Cortex of kidney (tissue), 1 donor: ENCODE measurements at places on chromosomes 13 and 19.

DNA sequence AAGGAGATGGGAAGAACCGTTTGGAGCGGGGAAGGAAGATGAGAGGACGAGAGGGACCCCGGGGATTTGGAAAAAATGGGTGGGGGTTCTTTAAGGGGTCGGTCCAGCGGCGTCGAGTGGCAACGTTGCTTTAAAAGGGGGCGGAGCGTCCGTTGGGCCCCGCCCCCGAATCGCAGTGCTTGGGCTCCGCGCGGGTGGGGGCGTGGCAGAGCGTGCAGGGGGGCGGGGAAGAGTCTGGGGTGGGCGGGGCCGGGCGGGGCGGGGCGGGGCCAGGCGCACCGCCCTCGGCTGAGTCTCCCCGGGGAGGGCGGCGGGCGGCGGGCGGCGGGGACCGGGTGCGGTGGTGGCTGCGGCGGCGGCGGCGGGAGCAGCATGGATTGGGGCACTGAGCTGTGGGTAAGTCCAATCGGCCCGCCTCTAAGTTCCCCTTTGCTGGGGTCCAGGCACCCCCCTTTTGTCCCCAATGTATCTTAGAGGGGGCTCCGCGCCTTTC, at the start of gene TRIP10:
Gene TRIP10, plus strand, starts transcription at position 291 of the 493 bp plus-strand sequence. Its CDS starts 82 bp downstream, at position 373.
- DNase-seq, result no peak

- DNase-seq, result no peak
Measured at GRCh38 chr13:87975035-87975434, 303.9 kb downstream of the SLITRK5 start.

DNA sequence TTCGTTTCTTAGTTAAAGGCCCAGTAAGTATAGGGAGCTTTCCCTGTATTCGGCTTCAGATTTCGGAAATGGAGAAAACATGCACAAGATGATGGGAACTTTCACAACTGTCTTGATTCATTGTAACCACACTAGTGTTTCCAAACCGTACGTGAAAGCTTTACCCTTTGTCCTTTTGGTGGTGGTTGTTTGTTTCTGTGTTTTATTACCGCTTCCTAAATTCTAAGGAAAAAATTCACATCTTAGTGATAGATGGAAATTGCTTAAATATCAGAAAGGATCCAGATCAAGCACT, 504 bp upstream of the VWA8 start:
- DNase-seq, result no peak

DNA sequence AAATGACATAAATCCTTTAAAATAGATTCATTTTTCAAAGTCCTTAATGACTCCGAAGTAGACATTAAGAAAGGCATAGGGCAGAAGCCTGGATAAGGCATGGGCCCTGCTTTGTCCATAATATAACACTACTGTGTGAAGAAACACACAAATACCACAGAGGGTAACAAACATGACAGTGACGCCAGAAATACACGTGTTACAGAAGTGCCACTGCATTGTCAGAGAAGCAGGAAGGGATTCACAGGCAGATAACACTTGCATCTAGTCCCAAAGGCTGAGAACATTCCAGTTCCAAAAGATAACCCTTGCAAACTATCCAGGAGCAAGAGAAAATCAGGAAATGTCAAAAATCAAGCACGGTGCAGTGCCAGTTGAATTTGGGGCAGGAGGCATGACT, 633.2 kb downstream of the LIG4 start:
- DNase-seq, result no peak

- DNase-seq, result no peak
Measured at GRCh38 chr19:35986664-35987570, 8.1 kb upstream of the SDHAF1 start.
